ENCODE measurements at places on chromosomes 1 and 21. TPM values are rescaled to one million over a fixed set of nuclear protein-coding genes. Genes with fewer than 3 reads are reported as not detected.

Gene RNU1-2
- 3,444 TPM for total RNA-seq

Gene ANKRD65
- 18.4 TPM for total RNA-seq

- H3K4me3 ChIP-seq = no peak overlapping the region
- H3K27ac ChIP-seq = no peak overlapping the region
- H3K36me3 ChIP-seq = no peaks in the 10 kb centered on the region
- no peaks in the 10 kb centered on the region for H3K4me1 ChIP-seq
- no peak for DNase-seq
Measured at GRCh38 chr1:2952992-2953391, 68.3 kb upstream of the ACTRT2 start.

DNA sequence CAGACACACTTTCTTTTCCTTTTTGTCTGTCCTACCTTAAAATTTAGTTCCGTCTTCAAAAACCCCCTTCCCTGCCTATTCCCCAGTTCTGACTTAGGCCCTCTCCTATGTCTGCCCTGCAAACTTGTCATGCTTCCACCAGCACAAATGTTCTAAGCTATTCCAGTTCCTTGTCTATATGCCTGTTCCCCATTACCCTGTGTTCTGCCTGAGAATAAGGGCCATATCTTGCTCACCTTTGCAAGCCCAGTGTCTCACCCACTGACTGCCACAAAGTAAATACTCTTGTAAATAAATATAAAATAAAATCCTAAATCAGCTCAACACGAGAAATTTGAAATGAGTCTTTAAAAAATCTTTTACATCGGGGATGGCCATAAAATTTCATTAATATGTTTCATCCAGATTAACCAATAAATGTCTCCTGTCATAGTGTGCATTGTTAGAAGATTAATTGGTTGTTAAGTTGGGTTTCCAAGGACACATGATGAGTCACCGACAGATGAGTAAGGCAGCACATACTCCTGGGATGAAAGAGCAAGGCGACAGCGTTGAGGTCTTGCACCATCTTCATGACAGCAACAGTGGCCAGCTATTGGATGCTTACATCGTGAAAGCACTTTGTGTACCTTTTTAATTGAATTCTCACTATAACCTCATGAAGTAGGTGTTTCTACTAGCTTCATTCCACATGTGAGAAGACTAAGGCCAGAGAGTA lies 92.6 kb upstream of the NGF start:
- H3K4me1 ChIP-seq = no peaks in the 10 kb centered on the region
- no peaks in the 10 kb centered on the region for H3K36me3 ChIP-seq
- H3K27me3 ChIP-seq = no peaks in the 10 kb centered on the region
- H3K27ac ChIP-seq = no peak overlapping the region

- H3K27me3 ChIP-seq = no peaks in the 10 kb centered on the region
- no peaks in the 10 kb centered on the region for H3K4me1 ChIP-seq
- H3K36me3 ChIP-seq = no peaks in the 10 kb centered on the region
- no peak overlapping the region for H3K4me3 ChIP-seq
- no peak for DNase-seq
Measured at GRCh38 chr1:82445827-82446226, 645.1 kb downstream of the ADGRL2 start.

GRCh38 chr1:13769212-13769611 lies 69.2 kb downstream of the PRDM2 start:
- no peaks in the 10 kb centered on the region for H3K36me3 ChIP-seq
- DNase-seq = no peak
- H3K27me3 ChIP-seq = no peaks in the 10 kb centered on the region
- H3K4me1 ChIP-seq = peaks cover 10% of the 10 kb centered on the region

GRCh38 chr21:14382486-14382834 lies 486 bp downstream of the HSPA13 start:
- DNase-seq = no peak
- peak overlapping the region; percentile 70 for H3K27ac ChIP-seq
- H3K36me3 ChIP-seq = peaks cover 18% of the 10 kb centered on the region
- no peaks in the 10 kb centered on the region for H3K27me3 ChIP-seq

GRCh38 chr1:168689726-168690602 lies 39.0 kb downstream of the DPT start:
- H3K27ac ChIP-seq = no peak overlapping the region
- DNase-seq = no peak
- H3K36me3 ChIP-seq = no peaks in the 10 kb centered on the region
- H3K4me3 ChIP-seq = no peak overlapping the region

DNA sequence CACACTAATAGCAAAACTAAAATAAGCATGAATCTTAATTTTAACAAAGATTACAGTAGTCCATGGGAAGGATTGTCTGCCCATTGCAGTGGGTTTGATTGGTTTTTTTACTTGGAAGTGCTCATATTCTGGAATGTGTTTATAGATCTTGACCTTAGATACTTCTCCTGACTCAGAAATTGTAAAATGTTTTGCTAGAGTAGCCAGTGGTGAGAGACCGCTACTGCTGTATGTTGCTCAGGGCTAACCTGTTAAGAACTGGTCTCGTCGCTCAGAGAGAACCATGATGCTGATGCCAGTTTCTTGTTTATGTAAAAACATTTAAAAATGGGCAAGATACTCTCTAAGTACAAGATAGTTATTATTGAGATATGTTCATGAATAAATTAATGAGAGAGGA lies 99.9 kb downstream of the ROR1 start:
- H3K27ac ChIP-seq = no peak overlapping the region
- no peak for DNase-seq
- no peaks in the 10 kb centered on the region for H3K36me3 ChIP-seq
- no peaks in the 10 kb centered on the region for H3K27me3 ChIP-seq
- H3K4me3 ChIP-seq = no peak overlapping the region

Data from left lung (tissue), 14 donors.